ENCODE measurements at places on chromosomes 3 and 15.

DNA sequence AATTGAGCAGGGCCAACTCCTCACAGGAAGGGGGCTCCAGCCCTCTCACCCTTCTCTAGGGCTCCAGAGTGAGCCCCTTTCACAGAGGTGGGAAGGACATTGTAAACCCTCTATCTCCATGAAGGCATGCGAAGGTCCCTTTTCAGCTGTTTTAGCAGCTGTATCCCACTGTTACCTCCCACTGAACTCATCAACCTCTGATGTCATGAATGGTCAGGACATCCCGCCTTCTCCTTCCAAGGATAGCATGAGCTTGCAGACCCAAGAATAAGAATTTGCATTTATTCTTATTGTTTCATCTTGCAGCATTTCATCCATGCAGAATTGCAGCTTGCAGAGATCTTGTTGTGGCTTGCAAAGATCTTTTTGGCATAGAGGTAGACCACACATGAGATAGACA lies 24.3 kb upstream of the FGD5 start:
- DNase-seq: no peak

- DNase-seq: no peak
These were observed 51.3 kb downstream of the RBMS3 start for GRCh38 chr3:29332195-29332637.

DNA sequence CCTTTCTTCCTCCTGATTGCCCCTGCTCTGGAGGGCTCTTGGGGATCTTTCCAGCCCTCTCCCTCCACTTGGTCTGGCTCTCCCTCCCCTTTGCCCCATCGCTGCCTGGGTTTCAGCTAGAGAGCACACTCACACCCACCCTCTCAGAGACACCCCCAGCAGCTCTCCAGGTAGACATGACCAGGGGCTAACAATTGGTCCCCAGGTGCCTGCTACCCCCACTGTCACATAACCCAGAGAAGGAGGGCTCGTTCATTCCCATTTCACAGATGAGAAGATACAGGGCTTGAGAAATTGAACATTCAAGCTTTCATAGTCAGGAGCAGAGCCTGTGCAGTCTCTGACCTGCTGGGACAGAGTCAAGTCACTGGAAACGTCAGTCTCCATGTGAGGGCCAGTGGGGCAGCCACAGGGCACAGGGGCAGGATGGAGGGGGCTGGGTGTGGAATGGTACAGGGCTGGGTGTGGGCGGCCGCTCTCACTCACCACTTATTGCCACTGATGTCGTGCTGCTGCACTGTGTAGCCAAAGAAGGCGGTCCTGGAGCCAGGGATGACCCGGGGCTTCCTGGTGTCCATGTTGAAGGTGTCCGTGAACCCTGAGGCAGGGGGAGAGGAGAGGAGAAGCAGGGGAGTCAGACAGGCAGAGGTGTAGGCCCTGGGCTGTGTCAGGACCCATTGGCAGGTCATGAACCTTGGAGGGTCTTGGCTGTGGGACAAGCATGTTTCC lies 29.4 kb downstream of the ITGA11 start:
- no peak for DNase-seq

- no peak for DNase-seq
These were observed 766 bp upstream of the SLC12A6 start for GRCh38 chr15:34338347-34338746.

GRCh38 chr3:53122933-53123305 lies 7.3 kb downstream of the RFT1 start:
- no peak for DNase-seq

Measured in activated T-helper 1 cell treated with anti-CD3 and anti-CD28 coated beads, Interleukin-2, amount 50 U/mL, for 16 hours (primary cell).